GM18507 (cell line): ENCODE measurements at places on chromosomes 7 and 10.

- DNase-seq: no peak
Observed at GRCh38 chr10:85446827-85447226, 919.8 kb downstream of the GRID1 start.

DNA sequence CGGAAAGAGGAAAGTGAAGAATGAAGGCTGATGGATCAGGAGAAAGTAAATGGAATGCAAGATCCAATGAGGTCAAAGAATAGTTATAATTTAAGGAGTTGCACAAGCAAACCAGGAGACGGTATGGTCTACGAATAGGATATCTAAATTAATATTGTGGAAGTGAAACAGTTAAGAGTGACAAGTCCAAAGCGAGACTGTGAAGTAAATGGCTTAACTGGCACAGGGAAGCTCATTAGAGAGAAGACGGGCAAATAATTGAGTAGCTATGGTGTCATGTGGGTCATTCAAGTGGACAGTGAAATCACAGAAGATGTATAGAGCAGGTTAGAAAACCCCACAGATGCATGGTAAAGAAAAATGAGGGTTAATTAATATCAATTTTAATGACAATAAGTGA, 3.2 kb downstream of the CYP51A1 start:
- DNase-seq: no peak

- no peak for DNase-seq
Observed at GRCh38 chr7:121446526-121446925, 50.4 kb upstream of the FAM3C start.

DNA sequence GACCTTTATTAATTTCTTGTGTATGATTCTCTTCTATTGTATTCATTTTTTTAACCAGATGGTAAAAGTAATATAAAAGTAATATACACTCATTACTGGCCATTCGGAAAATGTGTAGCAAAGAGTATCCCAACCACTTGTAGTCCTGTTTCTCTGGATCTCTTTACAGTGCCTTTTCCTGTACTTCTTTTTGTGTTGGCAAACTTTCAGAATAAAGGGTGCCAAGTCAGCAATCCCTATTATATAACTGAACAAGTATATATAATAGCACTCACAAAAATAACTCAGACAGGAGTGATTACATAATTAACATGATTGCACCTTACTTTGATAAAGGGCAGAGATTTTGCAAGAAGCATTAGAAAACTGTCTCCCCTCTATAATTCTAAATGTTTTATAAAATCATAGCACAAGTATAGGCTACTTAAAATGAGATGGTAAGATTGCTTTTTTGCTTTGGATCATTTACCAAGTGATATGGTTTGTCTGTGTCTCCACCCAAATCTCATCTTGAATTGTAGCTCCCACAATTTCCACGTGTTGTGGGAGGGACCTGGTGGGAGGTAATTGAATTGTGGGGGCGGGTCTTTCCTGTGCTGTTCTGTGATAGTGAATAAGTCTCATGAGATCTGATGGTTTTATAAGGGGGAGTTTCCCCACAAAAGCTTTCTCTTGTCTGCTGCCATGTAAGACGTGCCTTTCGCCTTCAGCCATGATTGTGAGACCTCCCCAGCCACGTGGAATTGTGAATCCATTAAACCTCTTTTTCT, 41.5 kb upstream of the EPC1 start:
- no peak for DNase-seq

DNA sequence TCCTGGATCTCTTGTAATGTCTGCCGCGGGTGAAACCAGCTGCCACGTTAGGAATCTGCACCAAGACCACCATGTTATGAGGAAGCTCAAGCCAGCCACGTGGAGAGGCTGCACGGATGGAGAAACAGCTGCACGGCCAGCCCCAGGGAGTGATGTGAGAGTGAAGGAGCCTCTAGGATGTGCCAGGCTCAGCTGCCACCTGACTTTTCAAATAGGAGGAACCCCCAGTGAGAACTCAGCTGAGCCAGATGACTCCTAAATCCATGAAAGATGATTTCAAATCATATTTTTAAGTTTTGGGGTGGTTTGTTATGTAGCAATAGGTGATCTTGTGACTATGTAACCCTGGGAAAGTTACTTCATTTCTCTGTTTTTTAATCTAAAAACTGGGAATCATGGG, 71.7 kb downstream of the PRKAG2 start:
- no peak for DNase-seq
